Smooth muscle cell of the pulmonary artery (primary cell): ENCODE measurements at places on chromosomes 7 and 10. TPM values are rescaled to one million over a fixed set of nuclear protein-coding genes. Genes with fewer than 3 reads are reported as not detected.

KNDC1 gene
- total RNA-seq: 0.65 and 0.86 TPM in 2 replicates

ZNF727 gene
- 0.07 and 0.10 TPM in 2 replicates for total RNA-seq

FOXI2 gene
- total RNA-seq: not detected in 2 replicates

TRIM50 gene
- total RNA-seq: not detected in 2 replicates

C10orf62 gene
- 0.13 TPM in 1 of 2 replicates, not detected in the other for total RNA-seq

CDC14C gene
- not detected in 2 replicates for total RNA-seq

LIPN gene
- not detected in 2 replicates for total RNA-seq

POT1 gene
- total RNA-seq: 38.2 and 44.1 TPM in 2 replicates

COL28A1 gene
- 0.07 and 0.17 TPM in 2 replicates for total RNA-seq

SHH gene
- total RNA-seq: not detected in 2 replicates

SORBS1 gene
- total RNA-seq: 1.6 and 5.1 TPM in 2 replicates

MYO1G gene
- total RNA-seq: 0.07 TPM in 2 replicates

PRRT4 gene
- 0.13 TPM in 1 of 2 replicates, not detected in the other for total RNA-seq

PAPSS2 gene
- total RNA-seq: 160 TPM in 2 replicates

MYOF gene
- 484 and 499 TPM in 2 replicates for total RNA-seq

CHCHD3 gene
- 53.0 and 62.1 TPM in 2 replicates for total RNA-seq

HOXA3 gene
- total RNA-seq: 4.4 and 5.8 TPM in 2 replicates

NXPH1 gene
- total RNA-seq: not detected in 2 replicates

LRIT1 gene
- total RNA-seq: not detected in 2 replicates

AKR1B1 gene
- 46.7 and 87.0 TPM in 2 replicates for total RNA-seq

TEX47 gene
- total RNA-seq: not detected in 2 replicates

LRRC27 gene
- 10.4 and 14.2 TPM in 2 replicates for total RNA-seq
